NCI-H187 treated with DMSO at 0.1 percent for 48 hours (cell line): ENCODE measurements at places on chromosomes 11 and 22.

GRCh38 chr11:9341638-9342178, 27.3 kb upstream of the TMEM41B start:
- DNase-seq: no peak

DNA sequence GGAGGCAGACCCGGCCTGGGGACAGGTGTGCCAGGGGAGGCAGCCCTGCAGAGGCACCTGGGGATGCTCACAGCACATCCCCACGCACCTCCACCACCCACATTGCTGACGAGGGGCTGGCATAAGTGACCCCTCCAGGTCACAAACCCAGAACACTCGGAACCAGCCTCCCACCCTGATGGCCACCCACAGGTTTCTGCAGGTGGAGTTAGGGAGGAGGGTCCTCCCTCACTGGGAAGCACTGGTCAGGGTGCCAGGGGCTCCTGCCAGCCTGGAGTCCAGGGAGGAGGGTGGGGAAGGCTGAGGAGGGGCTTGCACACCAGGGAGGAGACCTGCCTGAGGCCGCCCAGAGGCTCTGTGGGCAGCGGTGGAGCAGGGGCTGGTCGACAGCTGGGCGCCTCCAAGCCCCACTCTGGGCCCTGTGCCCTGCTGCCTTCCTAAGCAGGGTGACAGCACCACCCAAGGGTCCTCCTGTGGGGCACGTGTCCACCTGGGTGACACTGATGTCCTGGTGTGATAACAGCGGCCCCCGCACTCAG, 51.0 kb upstream of the CARS1 start:
- DNase-seq: no peak

GRCh38 chr11:10657308-10658271, 36.0 kb downstream of the IRAG1 start:
- no peak for DNase-seq

DNA sequence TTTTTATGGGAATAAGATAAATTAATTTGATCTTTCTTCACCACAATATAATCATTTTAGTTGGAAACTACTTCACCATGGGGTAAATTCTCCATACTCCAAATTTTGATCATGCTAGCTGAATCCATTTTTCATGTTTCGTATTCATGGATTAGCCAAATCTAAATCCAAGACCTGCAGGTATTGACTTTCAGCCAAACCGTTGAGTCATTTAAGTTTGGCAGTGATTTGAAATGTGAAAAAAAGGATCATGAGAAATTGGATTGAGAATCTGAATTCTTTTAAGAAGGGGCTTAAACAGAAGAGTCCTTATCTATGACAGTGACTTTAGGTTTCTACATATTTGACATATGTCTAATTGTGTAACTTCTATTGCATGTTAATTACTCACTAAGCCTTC, 5.3 kb downstream of the GAS2 start:
- DNase-seq: no peak

GRCh38 chr11:19350160-19350559, 109.4 kb upstream of the E2F8 start:
- DNase-seq: no peak

- DNase-seq: no peak
Measured at GRCh38 chr11:8577791-8578581, 16.0 kb downstream of the STK33 start.

DNA sequence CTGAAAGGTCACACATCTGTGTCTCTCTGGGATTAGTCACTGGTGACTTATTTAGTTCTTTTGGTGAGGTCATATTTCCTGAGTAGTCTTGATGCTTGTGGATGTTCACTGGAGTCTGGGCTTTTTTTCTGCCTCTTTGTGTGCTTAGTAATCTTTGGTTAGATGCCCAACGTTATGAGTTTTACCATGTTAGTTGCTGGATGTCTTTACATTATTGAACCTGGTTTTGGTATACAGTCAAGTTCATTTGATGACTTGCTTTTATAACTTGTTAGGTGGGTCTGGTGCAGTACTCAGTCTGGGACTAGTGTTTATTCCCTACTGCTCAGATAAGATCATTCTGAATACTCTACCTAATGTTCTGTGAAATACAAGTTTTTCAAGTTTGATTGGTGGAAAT, 26.2 kb upstream of the SLC37A2 start:
- no peak for DNase-seq

DNA sequence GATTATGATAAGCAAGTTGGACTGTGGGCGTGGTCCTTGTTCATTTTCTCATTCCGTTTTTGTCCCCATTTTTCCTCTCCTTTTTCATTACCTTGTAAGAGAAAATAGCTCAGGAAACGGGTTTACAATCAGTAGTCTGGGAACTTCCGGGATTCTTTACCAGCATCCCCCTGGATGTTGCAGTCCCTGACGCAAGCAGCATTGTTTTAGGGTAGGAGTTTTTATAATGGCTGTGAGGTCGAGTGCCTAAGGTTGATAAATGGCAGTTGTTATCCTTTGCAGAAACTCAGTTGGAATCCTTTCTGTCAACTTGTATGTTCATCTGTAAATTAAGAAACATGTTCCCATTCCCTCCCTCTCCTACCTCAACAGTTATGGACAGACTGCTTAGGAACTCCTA, 68.3 kb downstream of the ARHGEF12 start:
- DNase-seq: no peak

DNA sequence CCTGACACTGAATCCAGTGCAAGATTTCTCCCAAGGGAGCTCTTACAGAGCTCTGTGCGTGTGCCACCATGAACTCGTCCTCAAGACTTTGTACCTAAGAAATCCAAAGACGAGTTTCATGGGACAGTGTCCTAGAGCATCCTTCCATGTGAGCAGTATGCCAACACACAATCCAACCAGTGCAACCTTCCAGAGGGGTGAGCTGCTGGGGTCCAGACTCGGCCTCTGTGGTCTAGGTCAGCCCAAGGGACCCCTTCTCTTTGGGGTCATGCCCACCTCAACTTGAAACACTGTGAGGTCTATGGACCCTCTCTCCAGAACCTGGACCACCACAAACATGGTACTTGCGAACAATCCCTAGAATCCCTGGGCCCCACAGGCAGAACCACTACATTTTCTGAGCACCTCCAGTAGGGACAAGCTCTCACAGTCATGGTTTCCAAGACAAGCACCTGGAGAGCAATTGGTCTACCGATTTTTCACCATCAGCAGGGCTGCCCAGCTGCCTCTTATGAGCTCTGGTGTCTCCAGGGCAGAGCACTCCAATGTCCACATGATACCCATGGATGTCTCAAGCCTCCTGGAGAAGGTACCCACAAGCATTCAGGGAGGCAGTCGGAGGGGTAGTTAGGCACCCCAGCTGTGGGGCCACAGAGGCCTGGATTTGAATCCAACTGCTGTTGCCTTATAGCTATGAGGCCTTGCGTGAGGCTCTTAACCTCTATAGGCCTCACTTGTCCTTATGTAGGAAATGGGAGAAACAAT, 7.7 kb downstream of the CHST1 start:
- DNase-seq: no peak

DNA sequence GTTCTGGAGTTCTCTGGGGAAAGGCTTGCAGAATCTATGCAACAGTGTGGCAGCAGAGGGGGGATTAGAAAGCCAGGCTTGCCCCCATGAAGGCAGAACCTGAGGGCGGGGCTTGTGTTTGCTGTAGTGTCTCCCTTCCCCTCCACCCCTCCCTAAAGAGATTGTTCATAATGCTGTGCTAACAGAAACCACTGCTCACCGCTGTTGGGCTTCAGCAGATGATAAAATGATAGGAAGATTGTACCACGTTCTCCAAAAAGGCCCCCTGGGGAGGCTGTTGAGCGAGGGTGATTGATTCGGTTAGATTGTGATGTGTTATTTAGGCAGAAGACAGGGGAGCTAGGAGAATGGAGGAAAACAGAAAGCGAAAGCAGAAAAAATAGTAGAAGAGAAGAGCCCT, 215.2 kb upstream of the NCAM1 start:
- DNase-seq: no peak

DNA sequence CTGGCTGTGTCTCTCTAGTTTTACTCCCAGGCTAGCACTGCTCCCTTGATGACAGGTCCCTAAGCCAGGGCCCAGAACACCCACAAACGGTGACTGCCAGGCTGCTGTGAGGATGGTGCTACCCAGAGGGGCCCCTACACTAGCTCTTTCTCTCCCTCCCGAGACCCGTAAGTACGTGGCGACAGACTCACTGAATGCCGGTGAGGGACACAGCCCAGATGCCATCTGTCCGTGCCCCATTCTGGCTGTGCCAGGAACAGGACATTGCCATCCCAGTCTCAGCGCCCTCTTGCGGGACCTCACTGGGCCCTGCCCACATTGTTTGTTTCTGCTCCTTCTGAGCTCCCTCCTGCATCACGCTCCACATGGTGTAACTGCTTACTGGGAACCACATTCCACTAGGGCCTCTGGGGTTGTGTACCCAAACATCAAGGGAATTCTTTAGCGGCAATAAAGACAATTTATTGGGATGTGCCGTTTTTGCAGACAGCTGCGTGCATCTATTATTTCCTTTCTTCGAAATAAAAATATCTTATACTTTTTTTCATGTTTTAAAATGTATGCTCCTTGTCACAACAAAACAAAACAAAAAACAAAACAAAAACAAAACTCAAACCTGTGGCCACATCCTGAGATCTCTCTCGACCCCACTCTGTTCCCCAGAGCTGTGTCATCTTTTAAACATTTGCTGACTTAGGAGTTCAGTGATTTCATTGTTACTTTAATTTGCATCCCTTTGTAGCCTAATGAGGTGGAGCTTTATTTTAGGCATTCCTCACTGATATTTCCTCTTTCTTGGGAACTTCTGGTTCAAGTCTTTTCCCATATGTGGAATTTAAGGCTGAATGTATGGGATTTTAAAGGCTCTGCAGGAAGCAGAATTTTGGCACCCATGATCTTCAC, 4.4 kb upstream of the TPCN2 start:
- no peak for DNase-seq
